ENCODE measurements at places on chromosomes 5 and 9.

DNA sequence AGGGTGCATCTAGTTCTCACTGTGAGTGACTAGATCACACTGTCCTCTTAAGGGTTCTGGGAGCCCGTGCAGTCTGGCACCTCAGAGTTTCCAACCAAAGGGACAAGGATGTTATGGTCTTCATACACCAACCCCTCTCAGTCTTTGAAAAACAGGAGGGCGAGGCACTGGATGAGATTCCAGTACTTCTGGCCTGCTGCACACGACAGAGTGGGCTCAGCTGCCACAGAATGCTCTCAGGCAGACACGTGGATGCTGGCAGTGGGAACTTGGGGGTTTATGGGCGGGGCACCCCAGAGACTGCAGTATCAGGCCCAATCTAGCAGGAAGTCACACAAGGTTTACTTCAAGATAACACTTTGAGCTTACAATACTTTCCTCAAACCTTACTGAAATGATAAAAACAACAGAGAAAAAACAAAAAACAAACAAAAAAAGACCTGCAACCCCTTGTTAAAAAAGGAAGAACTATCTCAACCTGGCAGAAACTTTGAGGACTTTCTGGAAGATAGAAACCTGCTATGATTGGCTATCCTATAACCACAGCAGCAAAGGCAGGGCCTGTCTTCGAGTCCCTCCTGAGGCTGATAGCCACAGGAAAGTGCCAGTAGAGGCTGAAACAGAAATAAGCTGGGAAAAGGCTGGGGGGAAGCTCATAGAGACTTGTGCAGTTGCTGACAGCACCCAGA lies 28.3 kb upstream of the TGFBR1 start:
- no peak for DNase-seq

DNA sequence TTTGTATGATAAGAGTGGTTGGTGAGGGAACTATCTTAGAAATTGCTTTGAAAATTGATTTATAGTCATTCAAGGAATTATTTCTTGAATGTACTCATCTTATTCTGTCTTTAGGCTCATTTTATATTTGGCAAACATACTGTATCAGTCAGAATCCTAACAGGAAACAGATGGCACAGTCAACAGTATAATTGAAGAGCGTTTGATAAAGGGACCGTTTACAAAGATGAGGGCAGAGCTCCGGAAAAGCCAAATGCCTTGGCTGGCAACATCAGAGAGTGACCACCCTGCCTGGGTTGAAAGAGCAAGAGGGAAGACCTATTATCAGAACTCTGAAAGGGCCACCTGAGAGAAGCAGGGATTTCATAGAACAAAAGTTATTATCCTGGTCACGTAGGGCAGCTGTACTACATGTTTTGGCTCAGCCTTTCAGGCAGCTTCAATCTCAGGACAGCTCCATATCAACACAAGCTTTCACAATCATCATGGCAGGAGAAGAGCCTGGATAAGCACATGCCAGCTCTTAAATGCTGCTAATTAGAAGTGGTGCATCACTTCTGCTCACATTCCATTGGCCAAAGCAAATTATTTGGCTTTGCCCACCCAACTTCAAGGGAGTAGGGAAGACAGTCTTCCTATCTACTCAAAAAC lies 47.2 kb upstream of the ARL15 start:
- DNase-seq: no peak

GRCh38 chr9:28810388-28811075 lies 1237.3 kb upstream of the C9orf72 start:
- no peak for DNase-seq

DNA sequence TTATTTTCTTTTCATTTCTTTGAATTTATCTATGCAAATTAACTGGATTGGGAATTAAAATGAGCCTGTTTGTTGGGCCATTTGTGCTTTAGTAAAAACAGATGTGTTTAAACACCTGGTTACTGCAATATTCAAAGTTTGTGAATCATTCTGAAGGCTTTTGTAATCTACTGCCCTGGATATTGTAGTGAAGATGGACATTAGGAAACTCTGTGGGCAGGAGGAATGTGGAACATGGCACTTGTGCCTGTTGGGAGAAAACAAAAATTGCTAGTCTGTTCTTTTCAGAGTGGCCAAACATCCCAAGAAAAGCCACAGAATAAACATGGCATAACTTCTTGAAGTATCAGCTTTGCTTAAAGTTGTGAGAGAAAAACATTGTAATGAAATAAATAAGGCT lies 40.8 kb downstream of the CHSY3 start:
- no peak for DNase-seq

DNA sequence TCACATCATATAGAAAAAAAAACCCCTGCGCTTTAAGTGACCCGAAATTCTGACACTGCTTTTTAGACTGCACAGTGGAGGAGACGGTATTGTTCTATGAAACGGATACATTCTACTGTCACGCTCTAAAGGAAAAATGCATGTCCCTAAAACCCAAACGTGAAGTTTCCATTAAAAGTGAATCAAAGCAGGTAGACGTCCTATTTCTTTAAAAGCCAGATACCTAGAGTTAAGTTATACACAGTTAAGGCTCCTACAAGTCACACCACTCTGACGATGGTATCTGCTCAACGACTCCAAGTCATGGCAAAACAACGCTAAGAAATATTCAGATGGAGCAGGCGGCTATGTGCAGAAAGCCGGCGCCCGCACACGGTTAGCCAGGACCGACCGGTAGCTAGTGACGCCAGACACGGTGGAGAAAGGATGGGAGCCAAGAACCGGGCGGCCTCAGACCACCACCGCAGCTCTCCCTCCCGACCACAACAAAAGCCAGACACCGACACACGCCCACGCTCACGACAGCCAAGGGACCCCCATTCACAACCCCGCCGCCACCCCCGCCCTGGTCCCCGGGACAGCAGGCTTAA lies 734 bp downstream of the SKP1 start:
- no peak for DNase-seq

GRCh38 chr5:172004824-172005237 lies 1.6 kb downstream of the FBXW11 start:
- DNase-seq: no peak

DNA sequence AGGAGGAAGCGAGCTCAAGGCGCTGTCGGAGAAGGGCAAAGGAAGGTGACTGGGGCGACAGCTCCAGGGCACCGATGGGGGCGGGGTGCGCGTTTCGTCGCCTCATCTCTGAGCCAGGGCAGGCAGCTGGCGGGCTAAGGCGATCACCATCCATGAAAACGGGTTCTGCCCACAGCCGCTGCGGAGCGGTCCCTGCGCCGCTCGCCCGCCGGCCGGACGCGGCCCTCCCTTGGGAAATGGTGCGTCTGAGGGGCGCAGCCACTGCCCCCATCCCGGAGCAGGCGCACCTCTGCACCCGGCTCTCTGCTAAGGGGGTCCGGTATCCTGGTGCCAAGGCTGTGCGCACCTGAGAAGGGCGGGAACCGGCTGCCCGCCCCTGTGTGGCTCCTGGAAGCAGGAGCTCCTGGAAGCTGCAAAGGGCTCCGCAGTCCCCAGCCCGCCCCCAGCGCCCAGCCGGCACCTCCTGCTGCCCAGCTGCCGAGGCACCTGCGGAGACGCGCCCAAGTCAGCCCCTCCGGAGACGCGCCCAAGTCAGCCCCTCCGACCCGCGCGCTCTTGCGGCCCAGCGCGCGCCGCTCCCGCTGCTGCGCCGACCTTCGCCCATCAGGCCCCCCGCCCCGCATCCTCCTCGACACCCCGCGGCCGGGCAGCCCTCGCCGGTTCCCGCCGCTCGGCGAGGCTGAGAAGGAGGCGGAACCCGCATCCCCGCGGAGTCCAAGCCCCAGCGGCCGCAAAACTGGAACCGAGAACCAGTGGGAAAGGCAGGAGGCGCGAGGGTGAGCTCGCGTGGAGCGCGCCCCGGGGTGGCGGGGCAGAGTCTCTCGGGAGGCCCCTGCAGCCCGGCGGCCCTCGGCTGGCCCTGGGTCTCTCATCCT lies 757 bp downstream of the ANKRD34B start:
- no peak for DNase-seq

DNA sequence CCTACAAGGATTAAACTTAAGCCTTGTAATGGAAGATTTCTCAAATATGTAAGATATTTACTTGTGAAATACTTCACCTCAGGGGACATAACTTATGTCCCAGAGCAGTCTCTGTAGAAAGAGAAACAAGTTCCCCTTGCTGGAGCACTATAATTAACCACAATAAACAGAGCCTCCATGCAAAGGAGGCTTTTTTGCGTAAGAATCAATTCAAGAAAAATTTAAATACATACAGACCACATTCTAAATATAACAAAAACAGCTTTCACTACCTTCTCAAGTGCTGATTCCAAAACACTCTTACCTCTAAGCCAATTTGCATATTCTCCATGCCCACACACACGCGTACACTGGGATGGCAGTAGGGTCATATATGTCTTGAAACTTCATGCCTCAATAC lies 30.7 kb upstream of the CCNB1 start:
- no peak for DNase-seq

All from stimulated activated CD4-positive, alpha-beta T cell treated with anti-CD3 and anti-CD28 coated beads, Interleukin-4, amount 100 ng/mL, for 1 hour (primary cell).